H7 (cell line): ENCODE measurements at places on chromosomes 3 and 15.

DNA sequence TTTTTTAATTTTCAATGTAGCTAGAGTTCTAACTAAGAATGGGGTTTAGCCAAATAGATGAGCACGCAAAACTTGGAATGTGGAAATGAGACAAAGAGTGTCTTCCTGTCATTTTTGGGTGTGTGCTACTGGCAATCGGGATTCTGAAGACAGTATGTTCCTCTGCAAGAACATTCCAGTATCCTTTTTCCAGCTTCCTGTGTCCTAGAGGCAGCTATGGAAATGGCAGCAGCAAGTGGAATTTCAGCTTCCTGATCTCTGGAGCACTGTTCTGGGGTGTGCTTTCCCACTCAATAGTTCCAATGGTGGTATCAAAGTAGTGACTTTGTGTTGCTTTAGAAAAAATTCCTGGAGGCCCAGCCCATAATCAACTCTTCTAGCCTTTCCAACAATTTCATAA is 642.9 kb upstream of the KCNMB2 start:
- DNase-seq, result peak; percentile 26

GRCh38 chr3:72214066-72214951 is 429.4 kb upstream of the PROK2 start:
- DNase-seq, result no peak

DNA sequence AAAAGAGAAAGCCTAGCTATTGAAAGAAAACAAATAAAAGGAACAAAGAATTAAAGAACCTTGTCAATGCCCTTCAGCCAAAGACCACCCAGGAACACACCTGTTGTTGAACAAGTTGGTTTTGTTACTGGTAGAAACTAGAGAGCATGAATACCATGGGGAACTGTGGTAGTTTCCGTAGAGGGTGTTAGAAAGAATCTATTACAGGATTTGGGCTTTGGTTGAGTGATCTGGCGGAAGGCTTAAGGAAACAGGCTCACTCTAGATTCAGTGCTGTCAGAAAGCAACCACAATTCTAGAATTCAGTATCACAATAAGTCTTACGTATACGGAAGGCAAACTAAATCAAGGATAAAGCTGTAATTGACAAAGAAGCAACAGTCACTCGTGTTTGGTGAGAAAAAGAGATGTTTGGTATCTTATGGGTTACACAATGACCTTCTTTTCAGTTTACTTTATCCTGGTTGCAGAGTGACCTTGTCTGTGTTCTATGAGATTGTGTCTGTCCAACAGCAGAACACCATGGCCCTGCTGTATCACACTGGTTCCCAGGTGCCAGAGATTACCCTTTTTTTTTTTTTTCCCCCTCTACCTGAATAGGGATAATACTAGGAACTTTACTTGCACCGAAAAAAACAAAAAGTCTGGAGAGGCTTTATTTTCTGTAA is 265.9 kb downstream of the SHQ1 start:
- peak; percentile 55 for DNase-seq

DNA sequence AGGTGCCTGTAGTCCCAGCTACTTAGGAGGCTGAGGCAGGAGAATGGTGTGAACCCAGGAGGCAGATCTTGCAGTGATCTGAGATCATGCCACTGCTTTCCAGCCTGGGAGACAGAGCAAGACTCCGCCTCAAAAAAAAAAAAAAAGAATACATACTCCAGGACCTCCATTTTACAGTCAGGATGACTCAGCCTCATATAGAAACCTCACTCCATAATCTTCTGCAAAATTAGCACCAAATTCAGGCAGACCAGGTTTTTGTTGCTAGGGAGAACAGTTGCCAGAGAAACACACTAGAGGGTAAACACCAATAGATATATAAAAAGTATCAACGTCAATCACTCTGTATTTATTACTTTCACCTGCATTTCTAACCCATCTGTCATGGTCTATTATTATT is 28.3 kb upstream of the AP3B2 start:
- no peak for DNase-seq

GRCh38 chr3:24128199-24129005 is 183.3 kb downstream of the NR1D2 start:
- DNase-seq, result no peak

DNA sequence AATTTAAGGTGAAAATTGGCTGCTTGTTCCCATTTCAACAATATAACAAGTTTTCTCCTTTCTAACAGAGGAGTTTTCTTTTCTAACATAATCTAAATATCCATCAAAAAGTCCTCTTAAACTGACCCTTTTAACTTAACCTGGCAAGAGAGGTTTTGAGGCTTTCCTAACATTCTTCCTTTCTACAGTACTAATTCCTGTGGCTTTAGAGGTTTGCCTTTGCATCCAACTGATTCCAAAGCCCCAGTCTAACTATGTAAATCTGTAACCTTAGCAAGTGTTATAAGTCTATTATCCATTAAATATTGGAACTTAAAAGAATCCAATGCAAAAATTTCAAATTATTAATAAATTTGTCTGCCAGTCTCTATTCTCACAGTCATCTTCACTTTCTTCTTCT is 134.1 kb downstream of the ISL2 start:
- DNase-seq, result no peak

DNA sequence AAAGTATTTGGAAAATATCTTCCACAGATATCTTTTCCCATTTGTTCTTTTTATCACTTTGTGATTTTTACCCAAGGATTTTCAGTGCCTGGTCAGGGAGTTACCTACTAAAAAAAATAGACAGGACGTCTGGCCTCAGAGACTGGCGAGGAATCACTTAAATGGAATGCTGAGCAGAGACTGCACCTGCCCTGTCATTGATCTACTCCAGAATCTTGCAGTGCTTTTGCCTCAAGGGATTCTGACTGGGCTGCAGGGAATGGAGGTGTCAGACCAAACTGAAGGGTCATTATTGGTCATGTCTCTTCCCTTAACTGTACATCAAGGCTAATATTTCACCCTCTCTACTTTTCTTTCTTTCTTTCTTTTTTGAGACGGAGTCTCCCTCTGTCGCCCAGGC is 12.1 kb upstream of the RYR3 start:
- DNase-seq, result no peak

GRCh38 chr3:62319570-62320243 is 53.6 kb downstream of the FEZF2 start:
- DNase-seq, result no peak

DNA sequence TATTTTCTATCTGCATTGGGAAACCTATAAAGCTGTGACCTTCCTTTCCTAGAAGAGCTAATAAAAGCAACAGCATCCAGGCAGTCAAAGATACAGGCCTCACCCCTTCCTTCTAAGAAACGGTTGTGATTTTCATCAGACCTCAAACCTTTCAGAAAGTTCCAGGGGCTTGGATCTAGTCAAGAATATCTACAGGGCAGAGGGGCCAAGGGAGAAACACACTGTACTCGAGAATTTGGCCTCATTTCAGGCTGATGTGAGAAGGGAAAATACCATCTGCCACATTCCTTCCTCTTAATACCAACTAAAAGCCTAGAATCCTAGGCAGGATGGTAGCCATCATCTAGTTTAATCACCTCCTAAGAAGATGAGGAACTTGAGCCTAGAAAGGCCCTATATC is 24.5 kb upstream of the BCL6 start:
- DNase-seq, result no peak

- DNase-seq, result no peak
These were observed 16.9 kb upstream of the P2RY1 start for GRCh38 chr3:152818027-152818426.

DNA sequence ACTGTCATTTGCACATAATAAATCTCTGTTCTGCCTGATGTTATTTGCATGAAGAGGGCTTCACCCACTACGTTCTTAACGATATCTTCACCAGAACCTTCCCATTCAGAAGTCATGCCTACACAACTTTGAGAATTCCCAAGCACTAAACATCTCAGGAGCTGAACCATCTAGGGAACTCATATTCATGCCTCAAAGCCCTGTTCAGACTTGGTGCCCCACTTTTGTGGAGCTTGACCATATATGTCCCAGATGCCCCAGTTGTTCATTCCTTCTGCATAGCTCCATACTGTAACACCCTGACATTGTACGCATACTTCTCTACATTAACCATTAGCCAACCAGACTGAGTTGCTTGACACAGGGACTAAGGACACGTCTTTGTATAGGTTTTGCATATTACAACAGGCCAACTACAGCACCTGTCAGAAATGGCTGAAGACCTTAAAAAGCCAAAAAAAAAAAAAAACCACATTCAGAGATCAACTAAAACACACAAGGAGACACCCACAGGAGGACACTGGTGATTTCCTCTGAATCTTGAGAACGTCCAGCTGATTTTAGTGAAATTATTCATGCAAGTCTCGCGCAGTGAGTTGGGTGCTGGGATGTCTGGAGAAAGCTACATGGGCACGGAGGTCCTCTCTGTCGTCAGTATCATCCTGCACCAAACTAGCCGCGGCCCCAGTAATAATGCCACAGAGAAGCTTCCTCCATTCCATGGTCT is 141.4 kb downstream of the FOXP1 start:
- no peak for DNase-seq

DNA sequence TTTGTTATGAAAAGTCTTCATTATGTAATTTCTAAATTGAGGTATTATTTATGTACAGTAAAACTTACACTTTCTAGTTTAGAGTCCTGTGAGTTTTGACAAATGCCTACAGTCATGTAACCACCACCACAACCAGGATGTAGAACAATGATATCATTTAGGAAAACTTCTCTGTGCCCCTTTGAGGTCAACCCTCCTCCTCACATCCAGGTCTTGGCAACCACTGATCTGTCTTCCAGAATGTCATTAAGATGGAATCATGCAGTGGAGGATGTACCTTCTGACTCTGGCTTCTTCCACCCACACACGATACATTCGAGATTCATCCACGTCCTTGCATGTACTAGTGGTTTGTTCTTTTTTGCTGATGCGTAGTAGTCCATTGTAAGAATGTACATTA is 23.2 kb downstream of the MINAR1 start:
- DNase-seq, result no peak

GRCh38 chr3:105367406-105368213 is 901 bp downstream of the ALCAM start:
- peak; percentile 54 for DNase-seq

DNA sequence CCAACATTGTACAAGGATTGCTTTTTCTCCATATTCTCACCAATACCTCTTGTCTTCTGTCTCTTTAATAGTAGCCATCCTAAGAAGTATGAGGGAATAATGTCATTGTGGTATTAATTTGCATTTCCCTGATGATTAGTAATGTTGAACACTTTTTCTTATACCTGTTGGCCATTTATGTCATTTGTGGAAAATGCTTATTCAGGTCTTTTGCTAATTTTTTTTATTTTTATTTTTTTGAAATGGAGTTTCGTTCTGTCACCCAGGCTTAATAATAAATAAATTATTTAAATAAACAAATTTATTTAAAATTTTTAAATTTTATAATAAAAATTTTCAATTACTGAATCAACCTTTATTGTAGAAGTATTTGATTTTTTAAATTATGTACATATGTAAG is 37.1 kb downstream of the REC114 start:
- DNase-seq, result no peak

DNA sequence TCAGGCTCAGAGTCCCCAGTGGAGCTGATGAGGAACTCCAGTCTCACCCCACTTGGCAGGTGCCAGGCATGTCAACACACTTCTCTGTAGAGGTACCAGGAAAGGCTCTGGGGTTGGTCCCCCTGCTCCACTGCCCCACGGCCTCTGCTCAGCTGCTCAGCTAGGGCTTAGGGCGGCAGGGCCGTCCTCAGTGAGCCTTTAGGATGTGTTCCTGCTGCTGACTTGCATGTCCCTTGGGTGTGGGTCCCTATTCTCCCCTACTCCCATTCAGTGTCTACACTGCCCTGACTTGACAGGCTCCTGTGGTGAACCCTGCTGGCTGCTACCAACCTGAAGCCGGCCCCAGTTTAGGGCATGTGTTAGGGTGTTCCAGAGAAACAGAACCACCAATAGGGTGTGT is 17.9 kb upstream of the POLG start:
- no peak for DNase-seq

GRCh38 chr3:98733053-98733811 is 29.9 kb upstream of the ST3GAL6 start:
- no peak for DNase-seq

GRCh38 chr3:173089283-173089682 is 51.8 kb downstream of the SPATA16 start:
- no peak for DNase-seq

DNA sequence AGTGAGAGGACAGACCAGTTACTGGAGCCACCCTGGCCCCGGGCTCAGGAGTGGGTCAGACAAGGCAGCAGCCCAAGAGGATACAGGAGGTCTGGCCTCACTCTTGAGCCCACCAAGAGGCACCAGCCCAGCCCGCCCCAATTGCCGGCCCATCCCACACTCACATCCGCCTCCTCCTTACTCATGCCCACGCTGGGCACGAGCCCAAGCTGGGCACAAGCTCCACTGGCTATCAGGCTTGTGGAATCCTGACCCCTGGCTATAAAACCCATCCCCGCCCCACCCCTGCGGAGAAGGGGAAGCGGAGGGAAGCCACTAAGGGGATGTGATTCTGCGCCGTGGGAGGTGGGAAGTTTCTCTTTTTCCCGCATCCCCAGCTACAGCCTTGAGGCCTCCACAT is 25.9 kb downstream of the ADCY5 start:
- no peak for DNase-seq
